Eye (tissue), 1 donor: ENCODE measurements at places on chromosomes 16 and 17.

DNA sequence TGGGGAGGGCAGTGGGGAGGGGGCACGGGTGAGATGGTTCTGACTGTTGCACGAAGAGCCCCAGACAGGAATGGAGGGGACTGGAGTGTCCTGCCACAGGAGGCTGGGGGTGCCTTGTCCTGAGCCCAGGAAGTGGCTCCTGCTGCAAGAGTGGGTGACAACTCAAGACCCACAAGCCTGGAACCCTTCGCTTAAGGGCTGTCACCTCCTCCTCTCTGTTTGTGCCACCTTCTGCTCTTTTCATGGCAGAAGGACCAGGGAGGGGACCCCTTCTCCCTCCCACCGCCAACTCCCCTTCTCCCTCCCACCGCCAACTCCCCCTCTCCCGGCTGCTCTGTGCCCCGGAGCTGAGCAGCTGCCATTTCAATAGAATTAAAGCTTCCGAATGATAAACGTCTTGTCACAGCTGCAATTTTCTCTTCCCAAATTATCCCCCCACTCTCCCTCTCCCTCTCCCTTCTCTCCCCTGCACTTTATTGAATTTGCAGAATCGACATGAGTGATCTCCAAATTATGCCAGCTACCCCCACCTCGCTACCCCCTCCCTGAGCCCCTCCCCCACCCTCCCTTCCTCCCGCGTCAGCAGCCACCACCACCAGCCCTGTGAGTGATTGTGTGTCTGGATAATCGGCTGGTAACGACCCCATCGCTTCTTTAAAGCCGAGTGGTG, 13.7 kb downstream of the GJD3 start:
- peak; percentile 86 for DNase-seq

- peak; percentile 64 for DNase-seq
These were observed 9.1 kb downstream of the FOXK2 start for GRCh38 chr17:82528484-82529265.

DNA sequence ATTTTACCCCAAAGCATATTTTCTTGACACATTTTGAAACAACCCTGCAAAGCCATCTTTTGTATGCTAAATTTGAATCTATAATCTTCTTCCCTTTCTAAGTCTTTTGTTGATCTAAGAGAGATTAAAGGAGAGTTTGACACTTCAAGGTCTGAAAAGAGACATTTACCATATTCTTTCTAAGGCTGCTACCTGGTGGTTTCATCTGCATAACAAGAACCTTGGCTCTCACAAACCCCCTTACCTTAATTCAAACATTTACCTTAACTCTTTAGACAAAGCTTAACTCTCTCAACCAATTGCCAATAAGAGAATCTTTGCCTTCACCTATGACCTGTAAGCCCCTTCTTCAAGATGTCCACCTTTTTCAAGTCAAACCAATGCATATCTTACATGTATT, 1143.6 kb downstream of the CDH11 start:
- DNase-seq: no peak

- DNase-seq: no peak
These were observed 14.1 kb upstream of the FOXJ1 start for GRCh38 chr17:76154936-76155845.

DNA sequence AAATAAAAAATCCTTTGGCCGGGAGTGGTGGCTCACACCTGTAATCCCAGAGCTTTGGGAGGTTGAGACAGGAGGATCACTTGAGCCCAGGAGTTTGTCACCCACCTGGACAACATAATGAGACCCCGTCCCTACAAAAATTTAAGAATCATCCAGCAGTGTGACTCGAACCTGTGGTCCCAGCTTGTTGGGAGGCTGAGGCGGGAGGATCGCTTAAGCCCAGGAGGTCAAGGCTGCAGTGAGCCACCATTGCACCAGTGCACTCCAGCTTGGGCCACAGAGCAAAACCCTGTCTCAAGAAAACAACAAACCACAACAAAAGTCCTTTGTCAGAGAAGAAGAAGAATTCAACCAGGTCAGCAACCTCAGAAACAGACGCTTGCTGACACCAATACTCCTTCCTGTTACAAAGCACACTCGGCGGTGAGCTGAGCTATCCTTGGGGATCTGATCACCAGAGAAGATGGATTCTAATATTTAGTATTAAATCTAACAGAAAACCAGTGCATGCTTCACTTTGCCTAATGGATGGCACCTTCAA, 12.9 kb upstream of the PVALEF start:
- no peak for DNase-seq

GRCh38 chr17:17994271-17995069, 21.8 kb downstream of the DRC3 start:
- DNase-seq: peak; percentile 69
